ENCODE measurements at places on chromosomes 5 and 9. TPM values are rescaled to one million over a fixed set of nuclear protein-coding genes. Genes with fewer than 3 reads are reported as not detected.

GRM6 gene
- total RNA-seq: not detected

DNA sequence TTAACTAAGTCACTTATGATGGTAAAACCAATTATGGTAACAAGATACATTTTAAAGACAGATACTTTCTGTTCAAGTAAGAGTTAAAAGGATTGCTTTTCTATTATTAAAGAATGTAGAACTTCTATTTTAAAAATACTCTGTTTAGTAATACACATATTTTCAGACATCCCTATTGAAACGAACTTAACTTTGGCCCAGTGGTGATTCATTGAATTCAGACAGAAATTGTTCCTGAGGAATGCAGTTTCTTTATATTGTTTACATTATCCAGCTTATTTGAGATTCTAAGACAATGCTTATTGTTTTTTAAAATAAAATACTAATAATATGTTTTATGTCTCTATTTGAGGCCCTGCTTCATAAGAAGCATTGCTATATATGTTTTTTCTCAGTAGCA, 816.4 kb downstream of the SEMA5A start:
- H3K27me3 ChIP-seq: no peaks in the 10 kb centered on the region
- no peaks in the 10 kb centered on the region for H3K36me3 ChIP-seq
- no peaks in the 10 kb centered on the region for H3K4me1 ChIP-seq
- DNase-seq: no peak
- H3K4me3 ChIP-seq: no peak overlapping the region

PCDHGA8 gene
- not detected for total RNA-seq

SV2C gene
- not detected for total RNA-seq

GRCh38 chr5:40046792-40047191, 622.0 kb upstream of the DAB2 start:
- peaks cover 6% of the 10 kb centered on the region for H3K4me1 ChIP-seq
- no peaks in the 10 kb centered on the region for H3K36me3 ChIP-seq
- H3K27me3 ChIP-seq: no peaks in the 10 kb centered on the region
- no peak for DNase-seq
- no peak overlapping the region for H3K4me3 ChIP-seq

- no peak overlapping the region for H3K27ac ChIP-seq
- peaks cover 2% of the 10 kb centered on the region for H3K36me3 ChIP-seq
- H3K4me3 ChIP-seq: no peak overlapping the region
- H3K27me3 ChIP-seq: no peaks in the 10 kb centered on the region
- no peak for DNase-seq
- H3K4me1 ChIP-seq: no peaks in the 10 kb centered on the region
Measured at GRCh38 chr9:127147251-127147650, 24.8 kb upstream of the ANGPTL2 start.

GRCh38 chr9:107734256-107735013, 244.9 kb upstream of the KLF4 start:
- H3K4me1 ChIP-seq: no peaks in the 10 kb centered on the region
- no peaks in the 10 kb centered on the region for H3K27me3 ChIP-seq
- H3K4me3 ChIP-seq: no peak overlapping the region
- no peak for DNase-seq
- no peak overlapping the region for H3K27ac ChIP-seq
- H3K36me3 ChIP-seq: no peaks in the 10 kb centered on the region

OCLN gene
- total RNA-seq: 1.0 TPM

DNA sequence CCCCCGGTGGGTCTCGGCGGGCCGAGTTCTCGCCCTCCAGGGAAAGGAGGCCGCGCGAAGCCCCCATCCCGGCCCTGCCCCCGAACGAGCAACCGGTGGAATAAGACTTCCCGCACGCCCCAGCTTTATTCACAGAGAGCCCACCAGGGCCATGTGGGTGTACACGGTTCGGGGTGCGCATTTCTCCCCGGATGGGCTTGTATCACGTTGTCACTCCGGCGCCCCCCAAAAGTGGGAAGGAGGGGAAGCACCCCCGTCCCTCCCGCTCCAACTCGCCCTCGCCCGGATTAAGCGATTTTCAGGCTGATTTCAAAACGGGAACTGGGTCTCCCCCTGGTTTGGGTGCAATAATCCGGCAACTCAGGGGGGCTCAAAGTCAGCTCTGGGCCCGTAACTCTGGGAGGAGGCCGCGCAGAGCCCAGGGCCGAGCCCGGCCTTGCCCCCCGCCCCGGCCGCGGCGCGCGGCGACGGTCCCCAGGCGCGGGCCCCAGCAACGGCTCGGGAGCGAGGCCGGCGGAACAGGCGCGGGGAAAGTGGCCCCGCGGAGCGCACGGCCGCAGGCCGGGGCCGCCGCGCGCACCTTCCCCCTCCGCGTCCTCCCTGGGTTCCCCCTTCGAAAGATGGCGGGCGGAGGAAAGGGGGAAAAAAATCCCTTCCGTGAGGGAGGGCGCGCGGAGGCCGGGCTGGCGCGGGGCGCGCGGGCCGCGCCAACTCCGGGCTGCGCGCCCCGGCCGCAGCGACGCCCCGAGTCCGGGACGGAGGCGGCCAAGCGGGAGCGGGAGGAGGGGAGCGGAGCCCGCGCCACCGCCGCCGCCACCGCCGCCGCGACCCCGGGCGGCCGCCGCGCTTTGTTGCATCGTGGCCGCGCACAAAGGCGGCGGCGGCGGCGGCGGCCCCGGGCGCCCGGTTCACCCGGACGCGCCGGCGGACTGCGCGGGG, 644 bp downstream of the BRD3 start:
- H3K27ac ChIP-seq: peak overlapping the region; percentile 95
- peak overlapping the region; percentile 89 for H3K4me3 ChIP-seq
- H3K27me3 ChIP-seq: peaks cover 14% of the 10 kb centered on the region
- H3K4me1 ChIP-seq: peaks cover 33% of the 10 kb centered on the region
- H3K36me3 ChIP-seq: peaks cover 1% of the 10 kb centered on the region

All from activated CD8-positive, alpha-beta T cell treated with anti-CD3 and anti-CD28 coated beads for 36 hours (primary cell).